Caco-2 (cell line): ENCODE measurements at places on chromosomes 6 and 20.

- H3K27ac ChIP-seq: no peak overlapping the region
- H3K4me1 ChIP-seq: no peaks in the 10 kb centered on the region
- no peak overlapping the region for H3K4me3 ChIP-seq
- H3K36me3 ChIP-seq: peaks cover 13% of the 10 kb centered on the region
- H3K27me3 ChIP-seq: no peaks in the 10 kb centered on the region
Measured at GRCh38 chr20:41095110-41095969, 42.0 kb upstream of the PLCG1 start.

- H3K27me3 ChIP-seq: no peaks in the 10 kb centered on the region
- no peak overlapping the region for H3K27ac ChIP-seq
- no peaks in the 10 kb centered on the region for H3K36me3 ChIP-seq
- H3K4me3 ChIP-seq: no peak overlapping the region
- H3K4me1 ChIP-seq: no peaks in the 10 kb centered on the region
Measured at GRCh38 chr6:110545081-110545872, 68.9 kb upstream of the SLC22A16 start.

DNA sequence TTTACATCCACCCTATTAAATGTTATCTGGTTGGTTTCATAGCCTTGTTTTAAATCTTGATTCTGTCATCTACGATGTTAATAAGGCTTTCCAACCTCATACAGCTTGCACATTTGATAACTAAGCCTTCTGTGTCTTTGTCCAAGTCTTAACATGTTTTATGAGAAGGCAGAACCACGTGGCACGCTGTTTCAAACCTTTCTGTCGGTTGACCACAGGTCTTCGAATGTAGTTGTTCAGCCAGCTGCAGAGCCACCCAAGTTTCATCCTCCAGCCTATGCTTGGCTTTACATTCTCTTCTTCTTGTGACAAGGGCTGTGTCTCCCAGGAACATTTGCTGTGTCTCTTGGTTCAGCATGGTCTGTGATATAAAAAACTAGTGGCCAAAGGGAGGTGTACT, 15.7 kb upstream of the SGK2 start:
- H3K27me3 ChIP-seq: no peaks in the 10 kb centered on the region
- DNase-seq: no peak
- H3K27ac ChIP-seq: no peak overlapping the region
- no peaks in the 10 kb centered on the region for H3K4me1 ChIP-seq

DNA sequence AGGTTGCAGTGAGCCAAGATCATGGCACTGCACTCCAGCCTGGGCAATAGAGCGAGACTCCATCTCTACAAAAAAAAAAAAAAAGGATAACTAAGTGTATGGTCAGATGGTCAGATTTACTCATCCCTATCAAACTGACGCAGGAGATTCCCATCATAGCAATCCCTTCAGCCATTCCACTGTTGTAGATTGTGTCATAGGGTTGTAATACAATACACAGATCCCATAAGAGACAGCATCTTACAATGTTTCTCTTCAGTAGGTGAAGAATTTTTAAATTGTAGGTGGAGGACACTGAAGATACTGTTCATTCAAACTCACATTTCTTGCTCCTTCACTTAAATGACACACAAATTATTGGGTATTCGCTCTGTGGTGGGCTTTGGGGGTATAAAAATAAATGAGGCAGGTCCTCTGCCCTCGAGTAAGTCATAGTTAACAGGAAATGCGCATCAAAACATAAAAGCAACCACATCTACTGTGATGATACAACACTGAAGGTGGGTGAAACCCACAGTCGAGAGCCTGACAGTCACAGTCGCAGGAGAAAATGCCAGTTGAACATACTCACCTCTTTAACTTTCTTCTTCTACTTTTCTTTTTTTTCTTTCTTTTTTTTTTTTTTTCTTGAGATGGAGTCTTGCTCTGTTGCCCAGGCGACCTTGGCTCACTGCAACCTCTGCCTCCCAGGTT, 205.5 kb downstream of the ZNF217 start:
- H3K4me3 ChIP-seq: no peak overlapping the region
- no peak for DNase-seq
- H3K4me1 ChIP-seq: no peaks in the 10 kb centered on the region
- no peak overlapping the region for H3K27ac ChIP-seq
- H3K27me3 ChIP-seq: no peaks in the 10 kb centered on the region
- no peaks in the 10 kb centered on the region for H3K36me3 ChIP-seq

- no peak overlapping the region for H3K27ac ChIP-seq
- no peaks in the 10 kb centered on the region for H3K4me1 ChIP-seq
- H3K27me3 ChIP-seq: no peaks in the 10 kb centered on the region
- DNase-seq: no peak
Measured at GRCh38 chr6:46184114-46184513, 13.3 kb upstream of the ENPP5 start.

GRCh38 chr6:146891615-146892265, 293.0 kb downstream of the ADGB start:
- DNase-seq: no peak
- H3K4me1 ChIP-seq: 0 out of 2 replicates have a peak, but pooled peaks cover 4% of the 10 kb centered on the region
- no peak overlapping the region for H3K27ac ChIP-seq
- no peaks in the 10 kb centered on the region for H3K36me3 ChIP-seq
- H3K27me3 ChIP-seq: no peaks in the 10 kb centered on the region

GRCh38 chr20:36066777-36067176, 87.8 kb upstream of the EPB41L1 start:
- no peak overlapping the region for H3K27ac ChIP-seq
- no peaks in the 10 kb centered on the region for H3K36me3 ChIP-seq
- no peak for DNase-seq
- H3K4me1 ChIP-seq: peaks cover 40% of the 10 kb centered on the region

DNA sequence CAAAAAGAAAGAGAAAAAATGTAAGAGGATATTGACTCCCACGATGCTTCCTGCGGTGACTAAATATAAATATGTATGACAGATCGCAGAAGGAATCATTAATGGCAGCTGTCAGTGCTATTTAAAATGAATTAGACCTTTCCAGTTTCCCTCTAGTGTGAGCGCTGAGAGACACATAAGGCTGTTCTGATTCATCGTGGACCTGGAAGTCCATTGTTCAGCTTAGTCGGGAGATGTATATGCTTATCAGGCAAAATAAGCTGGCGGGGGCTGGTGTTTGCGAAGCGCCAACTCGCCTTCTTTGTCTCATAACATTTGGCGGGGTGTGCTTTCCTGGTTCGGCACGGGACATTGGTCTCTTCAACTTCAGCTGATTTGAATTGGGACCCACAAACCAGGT, 95.4 kb downstream of the CDH4 start:
- H3K27me3 ChIP-seq: no peaks in the 10 kb centered on the region
- no peak overlapping the region for H3K4me3 ChIP-seq
- no peaks in the 10 kb centered on the region for H3K36me3 ChIP-seq
- DNase-seq: no peak

DNA sequence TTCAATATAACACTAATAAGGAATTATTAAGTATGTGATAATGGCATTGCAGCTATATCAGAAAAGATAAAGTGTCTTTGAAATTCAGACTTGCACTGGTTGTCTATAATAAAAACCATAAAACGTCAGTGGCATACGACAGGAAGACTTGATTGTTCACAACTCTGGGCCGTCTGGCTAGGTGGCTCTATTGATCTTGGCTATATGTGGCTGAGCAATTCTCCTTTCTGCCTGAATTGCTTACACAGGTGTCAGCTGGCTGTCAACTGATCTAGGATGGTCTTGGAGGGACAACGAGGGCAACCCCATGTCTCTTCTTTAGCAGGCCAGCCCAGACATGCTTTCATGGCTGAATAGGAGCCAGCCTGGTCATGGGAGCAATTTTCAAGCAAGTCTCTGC, 359.1 kb downstream of the QKI start:
- 0 out of 2 replicates have a peak, but pooled peaks cover 2% of the 10 kb centered on the region for H3K27me3 ChIP-seq
- no peak for DNase-seq
- H3K4me1 ChIP-seq: no peaks in the 10 kb centered on the region

GRCh38 chr6:148803979-148804378, 57.1 kb downstream of the UST start:
- H3K4me1 ChIP-seq: 0 out of 2 replicates have a peak, but pooled peaks cover 11% of the 10 kb centered on the region
- no peak for DNase-seq
- H3K27me3 ChIP-seq: no peaks in the 10 kb centered on the region
- H3K36me3 ChIP-seq: no peaks in the 10 kb centered on the region
